ENCODE measurements at places on chromosomes 7 and 10.

- DNase-seq: no peak
These were observed 25.0 kb downstream of the POU6F2 start for GRCh38 chr7:39002755-39003154.

DNA sequence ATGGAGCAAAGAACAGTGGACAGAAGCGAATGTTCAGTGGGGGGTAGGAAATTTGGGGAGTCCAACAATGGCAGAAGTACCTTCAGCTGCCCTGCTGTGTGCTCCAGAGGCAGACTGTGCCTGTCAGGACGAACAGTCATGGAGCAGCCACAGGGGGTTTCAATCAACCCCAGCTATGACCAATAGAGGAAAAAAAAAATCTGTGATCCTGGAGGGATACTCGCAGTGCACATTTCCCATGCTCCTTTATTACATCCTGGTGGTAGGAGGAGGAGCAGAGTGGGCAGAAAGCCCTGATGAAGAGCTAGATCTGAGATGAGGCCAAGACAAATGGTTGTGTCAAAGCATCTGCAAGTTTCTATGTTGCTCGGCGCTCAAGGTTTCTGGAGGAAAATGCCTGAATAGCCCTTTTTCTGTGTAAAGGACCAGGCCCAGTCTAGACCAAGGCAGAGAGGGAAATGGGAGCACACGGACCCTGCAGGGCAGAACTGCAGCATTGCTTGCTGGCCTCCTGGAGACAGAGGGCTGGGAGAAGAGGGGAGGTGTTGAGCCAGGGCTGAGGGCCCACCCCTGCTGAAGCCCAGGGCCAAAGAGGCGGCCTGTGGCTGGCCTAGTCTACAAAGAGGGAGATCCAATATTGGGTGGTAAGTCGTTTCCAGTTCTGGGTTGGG, 201.5 kb downstream of the GRID1 start:
- DNase-seq: no peak

DNA sequence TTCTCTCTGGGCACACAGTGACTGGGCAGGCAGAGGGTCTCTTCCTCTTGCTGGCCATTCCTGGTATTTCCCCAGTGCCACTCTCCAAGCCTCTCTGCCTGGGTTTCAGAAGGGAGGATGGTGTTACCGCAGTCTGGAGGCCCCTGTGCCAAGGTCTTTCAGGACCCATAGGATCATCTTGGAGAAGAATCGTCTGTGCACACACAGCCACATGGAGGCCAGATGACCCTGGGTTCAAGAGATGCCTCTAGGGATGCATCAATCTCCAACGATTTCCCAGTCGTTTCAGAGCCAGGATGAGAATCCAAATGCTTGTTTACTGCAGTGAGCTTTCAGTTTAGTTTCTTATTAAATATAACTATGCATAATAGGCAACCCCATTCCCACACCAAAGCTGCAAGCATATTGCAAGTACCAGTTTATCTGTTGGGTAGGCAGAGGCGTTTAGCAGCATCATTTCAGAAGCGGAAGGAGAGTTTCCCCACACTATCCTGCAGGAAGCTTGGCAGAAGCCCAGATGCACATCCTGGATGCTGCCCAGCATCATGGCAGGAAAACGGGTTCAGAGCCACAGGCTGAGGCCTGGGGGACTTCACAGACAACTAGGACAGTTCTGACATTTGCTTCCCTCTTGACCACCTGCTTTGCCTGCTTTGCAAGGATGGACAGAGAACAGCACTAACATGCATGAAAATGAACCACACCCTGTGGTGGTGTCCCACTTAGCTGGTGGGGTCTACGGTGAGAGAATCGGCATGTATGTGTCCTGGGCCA, 134.7 kb upstream of the FAM20C start:
- peak; percentile 70 for DNase-seq

DNA sequence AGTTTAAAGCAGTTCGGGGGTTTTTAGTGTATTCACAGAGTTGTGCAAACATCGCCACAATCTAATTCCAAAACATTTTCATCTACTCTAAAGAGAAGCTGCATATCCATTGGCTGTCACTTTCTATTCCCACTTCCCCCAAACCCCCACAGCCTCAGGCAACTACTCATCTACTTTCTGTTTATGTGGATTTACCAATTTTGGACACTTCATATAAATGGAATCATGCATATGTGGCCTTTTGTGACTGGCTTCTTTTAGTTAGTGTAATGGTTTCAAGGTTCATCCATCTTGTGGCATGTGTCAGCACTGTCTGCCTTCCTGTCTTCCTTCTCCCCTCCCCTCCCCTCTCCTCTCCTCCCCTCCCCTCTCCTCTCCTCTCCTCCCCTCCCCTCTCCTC, 78.5 kb upstream of the FZD1 start:
- DNase-seq: no peak

GRCh38 chr7:44158873-44159631, 17.9 kb upstream of the MYL7 start:
- DNase-seq: no peak

DNA sequence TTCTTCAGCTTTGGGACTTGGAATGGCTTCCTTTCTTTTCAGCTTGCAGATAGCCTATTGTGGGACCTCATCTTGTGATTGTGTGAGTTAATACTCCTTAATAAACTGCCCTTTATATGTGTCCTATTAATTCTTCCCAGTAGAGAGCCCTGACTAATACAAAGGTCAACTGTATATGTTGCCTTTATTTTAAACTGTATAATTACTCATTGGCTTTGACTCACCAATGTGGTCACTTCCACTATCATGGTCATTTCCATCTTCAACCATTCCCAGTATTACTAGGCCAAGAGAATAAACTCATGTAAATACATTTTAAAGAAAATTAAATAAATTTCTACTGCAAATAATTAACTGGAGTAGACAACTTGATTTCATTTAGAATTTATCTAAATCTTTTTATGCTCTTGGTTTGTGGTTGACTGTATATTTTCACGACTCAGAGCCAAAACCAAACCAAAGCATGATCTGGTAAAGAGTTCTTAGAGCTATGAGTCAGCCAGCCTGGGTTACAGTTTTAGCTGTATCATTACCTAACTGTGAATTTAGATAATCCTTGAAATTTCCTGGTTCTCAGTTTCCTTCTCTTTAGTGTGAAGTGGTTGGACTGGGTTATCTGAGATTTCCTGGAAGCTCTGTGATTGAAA, 188.4 kb downstream of the PPP1R3A start:
- DNase-seq: no peak

DNA sequence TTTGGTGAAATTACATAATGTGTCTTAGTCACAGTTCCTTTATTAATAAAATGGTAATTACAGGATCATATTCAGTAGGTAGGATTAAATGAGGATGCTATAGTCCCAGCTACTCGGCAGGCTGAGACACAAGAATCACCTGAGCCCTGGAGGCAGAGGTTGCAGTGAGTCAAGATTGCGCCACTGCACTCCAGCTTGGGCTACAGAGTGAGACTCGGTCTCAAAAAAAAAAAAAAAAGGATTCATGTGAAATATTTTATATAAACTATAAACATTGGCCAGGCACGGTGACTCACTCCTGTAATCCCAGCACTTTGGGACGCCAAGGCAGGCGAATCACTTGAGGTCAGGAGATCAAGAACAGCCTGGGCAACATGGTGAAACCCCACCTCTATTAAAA, 197.9 kb downstream of the IMMP2L start:
- peak; percentile 81 for DNase-seq

- no peak for DNase-seq
These were observed 46.4 kb upstream of the ENO4 start for GRCh38 chr10:116802876-116803275.

DNA sequence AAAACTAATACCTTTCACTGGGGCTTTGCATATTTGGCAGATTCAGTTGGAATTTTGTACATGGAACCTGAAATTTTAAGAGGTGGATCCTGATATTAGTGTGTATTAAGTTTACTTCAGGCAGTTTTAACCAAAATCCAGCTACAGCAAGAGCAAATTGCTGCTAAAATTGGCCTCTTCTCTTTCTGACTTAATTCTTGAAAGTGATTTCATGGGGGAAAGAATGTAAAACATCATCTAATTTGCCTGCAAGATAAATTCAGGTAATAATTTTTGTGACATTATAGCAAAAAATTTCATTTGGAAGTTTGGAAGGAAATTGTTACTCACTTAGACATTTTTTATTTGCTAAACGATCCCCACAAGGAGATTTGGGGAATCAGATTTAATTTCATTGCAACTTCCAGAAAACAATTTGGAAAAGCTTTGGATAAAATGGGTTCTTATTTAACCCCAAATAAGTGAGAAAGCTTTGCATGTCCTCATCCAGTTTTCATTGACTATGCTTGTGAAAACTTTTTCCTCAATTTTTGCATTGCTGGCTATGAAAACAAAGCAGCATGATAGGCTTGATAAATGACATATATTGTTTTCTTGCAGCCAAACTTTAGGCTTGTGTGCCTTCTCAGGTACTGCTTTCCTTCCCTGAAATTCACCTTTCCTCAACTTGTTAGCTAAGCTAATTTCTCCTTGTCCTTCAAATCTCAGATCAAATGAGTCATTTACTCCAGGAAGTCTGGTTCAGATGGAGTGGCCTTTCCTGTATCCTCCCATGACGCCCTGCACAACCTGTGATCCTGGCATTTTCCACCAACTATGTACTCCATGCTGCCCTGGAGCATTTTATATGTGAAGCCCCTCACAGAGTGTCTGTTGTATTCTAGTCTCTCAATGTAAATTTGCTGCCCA, 27.4 kb upstream of the ZNF438 start:
- DNase-seq: no peak

- DNase-seq: no peak
These were observed 343.0 kb upstream of the SEMA3D start for GRCh38 chr7:85529831-85530230.

GRCh38 chr7:6589151-6589828, 531 bp upstream of the INTS15 start:
- DNase-seq: no peak

DNA sequence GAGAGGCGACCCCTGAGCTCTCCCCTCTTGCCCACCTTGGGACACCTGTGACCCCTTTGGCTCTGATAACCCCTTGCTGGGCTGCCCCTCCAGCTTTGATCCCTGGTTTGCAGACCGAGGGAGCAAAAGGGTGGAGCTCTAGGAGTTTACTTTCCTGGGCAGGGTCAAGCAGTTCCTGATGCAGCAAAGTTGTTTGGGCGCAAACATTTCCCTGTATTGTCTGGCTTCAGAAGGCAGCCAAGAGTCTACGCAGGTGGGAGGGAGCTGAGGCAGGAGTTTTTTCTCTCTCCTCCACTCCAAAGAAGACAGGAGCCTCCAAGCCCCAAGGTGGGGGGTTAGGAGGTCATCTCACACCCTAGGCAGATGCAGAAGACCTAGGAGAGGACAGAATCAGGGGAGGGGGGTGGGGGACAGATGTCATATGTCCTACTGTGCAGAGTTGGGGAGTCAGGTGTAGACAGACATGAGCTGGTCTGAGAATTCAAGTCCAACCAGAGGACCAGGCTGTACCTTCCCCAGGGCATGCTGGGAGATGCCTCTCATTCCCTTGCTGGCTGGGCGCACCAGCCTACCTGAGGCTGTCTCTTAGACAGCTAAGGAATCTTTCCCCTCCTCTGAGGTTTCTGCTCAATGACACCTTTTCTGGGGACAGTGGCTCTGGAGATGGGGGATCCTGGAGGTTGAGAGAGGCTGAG, 20.5 kb downstream of the TMEM270 start:
- DNase-seq: no peak

GRCh38 chr10:69656742-69657269, 26.8 kb downstream of the FAM241B start:
- DNase-seq: no peak

GRCh38 chr10:104479906-104480593, 126.4 kb downstream of the CFAP58 start:
- no peak for DNase-seq

GRCh38 chr10:16828701-16829175, 11.5 kb upstream of the RSU1 start:
- no peak for DNase-seq

DNA sequence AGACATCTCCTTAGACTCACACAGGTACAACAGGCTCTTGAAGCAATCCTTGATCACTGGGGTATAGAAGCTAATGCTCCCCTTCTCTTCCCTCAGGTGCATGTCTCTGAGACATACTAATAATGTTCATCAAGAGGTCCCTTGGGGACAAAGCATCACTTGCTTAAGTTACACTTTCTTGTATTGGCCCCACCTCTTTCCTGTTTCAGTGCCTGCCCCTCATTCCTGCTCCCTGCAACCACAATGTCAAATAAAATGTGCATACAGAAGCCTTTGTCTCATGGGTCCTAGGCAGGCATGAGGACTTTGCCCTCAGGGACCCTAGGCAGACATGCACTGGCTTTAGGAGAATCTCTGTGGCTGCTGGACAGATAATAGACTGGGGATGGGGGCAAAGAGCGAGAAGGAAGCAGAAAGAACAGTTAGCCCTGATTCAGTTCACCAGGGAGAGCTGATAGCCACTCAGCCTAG, 175.0 kb upstream of the NPY start:
- DNase-seq: no peak

- no peak for DNase-seq
These were observed 66.8 kb downstream of the ADAM12 start for GRCh38 chr10:126321440-126321839.

GRCh38 chr10:132023092-132023811, 41.5 kb upstream of the BNIP3 start:
- peak; percentile 94 for DNase-seq

GRCh38 chr7:38185395-38186307, 7.6 kb downstream of the STARD3NL start:
- no peak for DNase-seq

DNA sequence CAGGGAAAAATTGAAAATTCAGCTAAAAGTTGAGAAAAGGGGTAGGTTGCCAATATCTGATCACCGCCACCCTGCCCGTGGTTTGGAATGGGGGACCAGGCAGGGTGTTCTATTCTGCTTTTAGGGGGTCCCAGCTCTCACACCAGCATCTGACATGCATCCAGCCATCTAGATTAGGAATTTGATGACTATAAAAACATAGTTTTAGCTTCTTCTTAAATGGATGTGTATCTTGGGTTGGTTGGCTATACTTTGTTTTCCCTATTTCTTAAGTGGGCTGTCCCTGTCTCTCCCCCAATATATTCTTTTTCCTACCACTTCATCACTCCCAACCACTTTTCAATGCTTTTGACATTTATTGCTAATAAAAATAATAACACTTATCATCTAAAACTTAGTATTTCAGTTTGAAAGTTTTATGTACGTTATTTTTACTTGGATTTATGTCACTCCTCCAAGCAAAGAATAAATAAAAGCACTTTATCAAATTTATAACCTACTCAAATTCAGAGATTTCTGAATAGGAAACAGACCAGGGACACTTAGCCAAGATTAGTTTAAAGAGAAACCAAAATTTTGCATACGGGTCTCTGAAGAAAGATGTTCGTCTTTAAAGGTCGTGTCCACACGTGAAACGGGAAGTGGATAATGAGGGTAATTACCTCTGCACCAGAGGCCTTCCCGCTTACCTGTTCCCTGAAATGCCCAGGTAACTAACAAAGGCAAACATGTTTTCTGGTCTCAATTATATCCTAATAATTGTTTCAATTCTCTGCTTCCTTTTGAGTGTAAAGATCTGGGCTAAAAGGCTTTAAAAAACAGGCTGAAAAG, 233.2 kb upstream of the AUTS2 start:
- no peak for DNase-seq

GRCh38 chr10:95796504-95796903, 40.5 kb downstream of the ENTPD1 start:
- DNase-seq: no peak
